Fibroblast of skin of abdomen (primary cell): ENCODE measurements at places on chromosomes 7 and 10.

GRCh38 chr10:13001041-13001886 is at the start of gene CCDC3:
Gene CCDC3, minus strand, starts transcription at chr10:13001713. Its CDS starts 143 bp downstream, at chr10:13001570.
- DNase-seq: no peak

GRCh38 chr7:116530107-116530820 is 5.4 kb downstream of the CAV1 start:
- no peak for DNase-seq

- no peak for DNase-seq
Measured at GRCh38 chr7:25319707-25320106, 91.4 kb upstream of the NPVF start.

GRCh38 chr7:103348452-103348851 is 1.0 kb downstream of the PSMC2 start:
- no peak for DNase-seq

GRCh38 chr7:75049817-75050216 is 23.8 kb downstream of the RCC1L start:
- DNase-seq: no peak

DNA sequence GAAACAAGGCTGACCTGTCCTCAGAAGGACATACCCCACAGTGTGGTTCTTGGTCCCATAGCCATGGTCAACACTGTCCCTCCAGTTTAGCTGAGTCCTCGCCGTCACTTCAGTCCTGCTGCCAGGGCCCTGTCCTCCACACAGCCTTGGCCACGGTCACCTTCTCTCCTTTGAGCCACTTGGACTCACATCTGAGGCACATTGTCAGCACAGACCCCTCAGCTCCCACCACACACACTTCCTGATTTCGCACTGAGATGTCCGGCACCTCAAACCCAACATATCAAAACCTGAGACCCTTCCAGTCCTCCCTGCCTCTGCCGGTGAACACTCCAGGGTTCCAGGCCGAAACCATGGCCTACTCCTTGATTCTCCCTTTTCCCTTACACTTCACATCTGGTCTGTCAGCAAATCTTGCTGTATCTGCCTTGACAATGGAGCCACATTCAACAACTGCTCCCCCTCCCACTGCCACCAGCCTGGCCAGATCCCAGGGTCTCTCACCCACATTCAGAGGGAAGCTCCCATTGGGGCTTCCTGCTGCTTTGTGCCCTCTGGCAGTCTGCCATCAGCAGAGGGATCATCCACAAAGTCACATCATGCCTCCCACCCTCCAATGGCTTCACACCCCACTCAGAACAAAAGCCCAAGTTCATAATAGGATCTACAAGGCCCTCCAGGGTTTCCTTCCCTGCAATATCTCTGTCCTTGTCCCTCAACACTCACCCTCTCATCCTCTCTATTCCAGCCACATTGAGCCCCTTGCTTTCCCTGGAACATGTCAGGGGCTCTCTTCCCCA is 219.6 kb upstream of the SHH start:
- no peak for DNase-seq

GRCh38 chr7:87853237-87853864 is 22.8 kb downstream of the SLC25A40 start:
- DNase-seq: peak; percentile 16

DNA sequence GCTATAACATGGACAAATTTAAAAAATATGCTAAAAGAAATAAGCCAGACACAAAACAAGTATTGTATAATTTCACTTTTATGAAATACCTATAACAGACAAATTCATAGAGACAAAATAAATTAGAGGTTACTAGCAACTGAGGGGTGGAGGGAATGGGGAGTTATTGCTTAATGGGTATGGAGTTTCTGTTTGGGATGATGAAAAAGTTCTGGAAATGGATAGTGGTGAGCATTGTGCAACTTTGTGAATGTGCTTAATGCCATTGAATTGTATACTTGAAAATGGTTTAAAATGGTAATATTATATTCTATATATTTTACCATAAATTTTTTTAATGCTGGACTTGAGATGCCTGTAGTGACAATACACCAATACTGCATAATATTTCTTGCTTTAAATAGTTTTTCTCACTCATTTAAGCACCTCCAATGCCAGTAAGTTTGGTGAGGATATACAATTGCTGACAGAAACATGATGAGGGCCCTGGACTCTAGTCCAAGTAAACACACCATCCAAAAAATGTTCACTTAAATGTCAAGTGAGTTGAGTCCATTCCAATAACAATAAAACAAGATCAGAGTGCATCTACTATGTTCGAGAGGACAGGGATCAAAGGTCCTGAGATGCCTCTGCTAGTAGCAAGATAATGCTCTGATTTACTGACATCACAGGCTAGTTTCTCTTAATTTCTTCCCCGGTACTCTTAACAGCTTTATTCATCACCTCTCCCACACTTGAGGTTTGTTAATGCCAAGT is 71.9 kb downstream of the NT5C2 start:
- no peak for DNase-seq

DNA sequence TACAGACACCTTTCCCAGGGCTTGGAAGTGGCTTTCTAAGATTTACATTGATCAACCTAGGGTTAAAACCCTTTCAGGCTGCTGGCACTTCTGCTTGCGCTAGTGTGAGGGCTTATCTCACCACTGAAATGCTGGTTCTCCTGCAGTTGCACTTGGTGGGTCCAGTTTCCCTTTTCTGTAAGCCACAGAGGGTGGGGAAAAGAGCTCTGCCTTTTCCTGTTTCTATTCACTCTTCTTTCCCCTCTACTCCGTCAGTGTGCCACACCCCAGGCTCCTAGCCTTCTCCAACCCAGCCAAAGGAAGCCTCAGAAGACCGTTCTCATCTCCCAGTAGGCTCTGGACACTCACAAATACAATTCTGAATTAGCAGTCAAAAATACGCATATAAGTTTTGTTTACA is 19.0 kb upstream of the CAPZA2 start:
- no peak for DNase-seq

DNA sequence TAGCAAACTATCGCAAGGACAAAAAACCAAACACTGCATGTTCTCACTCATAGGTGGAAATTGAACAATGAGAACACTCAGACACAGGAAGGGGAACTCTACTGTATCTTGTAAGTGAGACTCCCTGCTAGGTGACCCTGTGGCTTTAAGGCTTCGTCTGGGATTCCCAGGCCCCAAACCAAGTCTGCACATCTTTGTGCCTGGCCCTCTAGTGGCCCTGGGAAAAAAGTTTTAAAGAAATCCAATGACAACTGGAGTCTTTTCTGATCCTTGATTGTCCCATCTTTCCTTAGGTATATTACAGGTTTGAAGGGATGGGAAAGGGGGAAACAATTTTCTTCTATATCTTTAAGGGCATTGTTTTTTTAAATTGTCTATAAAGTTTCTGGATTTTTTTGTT is 10.6 kb upstream of the LIPM start:
- peak; percentile 26 for DNase-seq

DNA sequence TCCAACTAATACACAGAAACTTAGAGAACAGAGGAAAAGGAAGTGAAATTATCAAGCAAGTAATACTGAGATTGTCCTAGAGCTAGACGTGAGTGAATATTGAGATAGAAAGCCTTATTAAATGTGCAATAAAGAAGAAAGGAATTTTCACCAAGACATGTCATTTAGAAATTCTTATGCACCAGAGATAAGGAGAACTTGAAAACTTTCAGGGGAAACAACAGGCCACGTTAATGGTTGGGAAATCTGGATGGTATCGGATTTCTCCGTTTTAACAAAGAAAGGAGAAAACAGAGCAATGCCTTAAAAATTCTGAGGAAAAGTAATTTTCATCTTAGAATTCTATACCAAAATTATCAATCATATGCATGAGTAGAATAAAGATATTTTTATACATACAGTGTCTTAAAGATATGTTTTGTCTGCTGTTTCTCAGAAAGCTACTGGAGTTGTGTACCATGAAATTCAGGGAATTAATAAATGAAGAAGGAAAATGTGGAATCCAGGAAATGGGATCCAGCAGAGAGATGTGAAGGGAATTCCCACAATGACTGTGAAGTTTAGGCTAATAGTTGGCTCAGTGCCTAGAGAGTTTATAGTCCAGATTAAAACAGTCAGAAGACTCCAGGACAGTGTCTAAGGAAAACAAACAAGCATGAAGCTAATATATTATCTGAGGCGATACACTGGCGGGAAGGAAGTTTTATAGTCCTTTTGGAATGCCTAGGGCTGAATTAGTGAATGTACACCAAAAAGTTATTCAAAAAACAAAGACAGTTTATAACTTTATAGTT is 159.5 kb downstream of the PPP1R9A start:
- peak; percentile 27 for DNase-seq

GRCh38 chr10:87771871-87772500 is 46.0 kb downstream of the ATAD1 start:
- peak; percentile 25 for DNase-seq

DNA sequence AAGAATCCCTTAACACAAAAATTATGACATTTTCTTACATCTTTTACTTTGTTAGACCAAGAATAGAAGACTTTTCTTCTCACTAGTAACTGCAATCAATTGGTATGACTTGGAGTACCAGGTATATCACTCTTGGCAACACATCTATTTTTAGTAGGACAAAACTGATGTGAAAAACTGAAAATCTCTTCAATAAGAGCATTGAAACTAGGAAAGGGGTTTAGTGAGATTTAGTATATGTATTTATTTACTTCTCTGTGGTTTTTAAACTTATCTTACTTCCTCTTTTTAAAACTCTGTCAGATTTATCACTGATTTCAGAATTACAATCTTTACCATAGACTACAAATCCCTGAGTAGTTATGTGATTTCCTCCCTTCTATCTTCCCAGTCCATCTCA is 366.2 kb downstream of the PCDH15 start:
- DNase-seq: no peak

DNA sequence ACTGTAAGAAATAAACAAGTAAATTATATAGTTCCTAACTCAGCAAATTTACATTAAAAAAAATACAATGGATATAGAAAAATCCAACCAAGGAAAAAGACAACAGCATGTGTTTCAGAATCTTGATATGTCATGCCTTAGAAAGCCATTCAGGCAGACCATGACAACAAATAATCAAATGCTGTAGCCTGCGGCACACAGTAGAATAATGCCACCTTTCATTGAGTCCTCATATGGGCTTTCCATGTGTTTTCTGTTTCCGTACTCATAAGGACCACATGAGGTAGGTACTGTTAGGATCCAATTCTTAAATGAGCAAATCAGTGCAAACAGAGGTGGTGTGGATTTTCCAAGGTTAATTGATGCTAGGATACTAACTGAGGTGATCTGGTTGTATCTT is 138.6 kb downstream of the CUBN start:
- no peak for DNase-seq

- DNase-seq: no peak
Measured at GRCh38 chr10:79457256-79457785, 11.9 kb upstream of the ZCCHC24 start.

- no peak for DNase-seq
Measured at GRCh38 chr7:72152161-72153131, 259.7 kb downstream of the CALN1 start.

GRCh38 chr7:67764289-67764688 is 767.7 kb downstream of the TYW1 start:
- DNase-seq: no peak

DNA sequence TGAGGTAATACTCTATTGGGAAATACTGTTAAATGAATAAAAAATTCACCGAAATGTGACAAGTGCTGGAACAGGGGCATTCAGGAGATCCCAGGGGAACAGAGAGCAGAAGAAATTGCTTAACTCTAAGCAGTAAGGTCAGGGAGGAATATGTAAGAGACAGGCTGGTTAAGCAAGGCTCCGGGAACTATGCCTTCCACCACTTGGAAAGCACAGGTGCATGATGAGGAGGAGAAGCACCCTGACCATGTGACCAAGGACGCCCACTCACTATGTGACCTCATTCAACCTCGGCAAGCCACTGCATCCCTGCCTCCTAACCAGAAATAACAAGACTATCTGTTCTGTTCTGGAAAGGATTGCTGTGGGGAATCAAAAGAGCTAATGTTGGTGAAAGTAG is 218.4 kb downstream of the ELMO1 start:
- DNase-seq: no peak

DNA sequence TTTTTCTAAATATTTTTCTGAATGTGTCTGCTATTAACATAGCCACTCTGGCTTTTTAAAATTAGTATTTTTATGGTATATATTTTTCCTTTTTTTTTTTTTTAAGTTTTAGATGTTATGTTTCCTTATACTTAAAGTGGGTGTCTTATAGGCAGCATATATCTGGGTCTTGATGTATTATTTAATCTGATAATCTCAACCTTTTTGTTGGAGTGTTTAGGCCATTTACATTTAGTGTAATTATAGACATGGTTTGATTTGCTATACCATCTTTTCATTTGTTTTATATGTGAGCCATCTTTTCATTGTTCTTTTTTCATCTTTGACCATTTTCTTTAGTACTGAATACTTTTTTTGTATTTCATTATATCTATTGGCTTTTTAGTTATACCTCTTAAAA is 45.0 kb downstream of the TRUB1 start:
- DNase-seq: no peak

GRCh38 chr10:4683838-4684237 is 142.2 kb upstream of the AKR1E2 start:
- DNase-seq: no peak

DNA sequence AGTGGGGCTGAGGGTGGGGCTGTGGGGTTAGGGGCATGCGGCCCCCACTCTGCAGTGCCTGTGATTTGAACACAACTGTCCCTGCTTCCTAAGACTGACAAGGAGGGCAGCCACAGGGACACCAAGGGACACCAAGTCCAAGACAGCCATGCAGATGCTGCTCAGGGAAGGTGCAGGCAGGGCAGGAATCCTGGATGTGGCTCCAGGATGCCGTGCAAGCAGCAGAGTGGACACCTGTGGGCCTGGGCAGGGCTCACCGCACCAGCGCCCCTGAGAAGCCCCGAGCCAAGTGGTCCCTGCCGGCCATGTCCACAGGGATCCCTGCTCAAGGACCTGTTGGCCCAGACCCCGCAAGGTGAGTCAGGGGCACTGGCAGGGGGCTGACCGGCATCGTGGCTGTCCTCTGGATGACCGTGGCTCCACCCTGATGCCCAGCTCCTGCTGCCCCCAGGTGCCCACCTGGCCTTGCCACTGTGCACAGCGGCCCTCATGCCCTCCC is 58.5 kb downstream of the STK32C start:
- DNase-seq: no peak

GRCh38 chr10:118002581-118002980 is 44.2 kb downstream of the RAB11FIP2 start:
- DNase-seq: peak; percentile 76

GRCh38 chr10:129174232-129175014 is 292.6 kb upstream of the MGMT start:
- no peak for DNase-seq

GRCh38 chr10:3908183-3908582 is 123.2 kb upstream of the KLF6 start:
- DNase-seq: no peak
